ENCODE measurements at places on chromosomes 16 and 17. TPM values are rescaled to one million over a fixed set of nuclear protein-coding genes. Genes with fewer than 3 reads are reported as not detected.
A peak's percentile ranks its signal among the peaks of the same experiment; 100 is the strongest.

The STRADA gene
- total RNA-seq = 10.6 TPM

DNA sequence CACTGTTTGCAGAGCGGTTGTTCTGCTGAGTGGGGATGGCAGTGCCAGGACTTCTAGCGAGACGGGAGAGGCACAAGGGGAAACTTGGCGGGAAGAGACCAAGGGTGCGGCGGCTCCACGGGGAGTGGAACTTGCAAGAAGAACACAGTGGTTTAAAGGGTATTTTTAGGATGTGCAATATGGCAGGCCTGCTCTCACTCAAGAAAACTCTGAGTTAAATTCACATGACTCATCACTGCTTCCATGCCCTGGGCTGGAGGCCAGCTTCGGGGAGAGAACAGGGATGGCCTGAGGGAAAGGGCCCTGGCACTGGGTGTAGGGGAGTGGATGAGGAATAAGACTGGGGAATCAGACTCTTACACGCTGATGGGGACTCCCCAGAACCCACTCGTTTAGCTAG, 13.3 kb upstream of the CD300LD start:
- peak; percentile 98 for DNase-seq

DNA sequence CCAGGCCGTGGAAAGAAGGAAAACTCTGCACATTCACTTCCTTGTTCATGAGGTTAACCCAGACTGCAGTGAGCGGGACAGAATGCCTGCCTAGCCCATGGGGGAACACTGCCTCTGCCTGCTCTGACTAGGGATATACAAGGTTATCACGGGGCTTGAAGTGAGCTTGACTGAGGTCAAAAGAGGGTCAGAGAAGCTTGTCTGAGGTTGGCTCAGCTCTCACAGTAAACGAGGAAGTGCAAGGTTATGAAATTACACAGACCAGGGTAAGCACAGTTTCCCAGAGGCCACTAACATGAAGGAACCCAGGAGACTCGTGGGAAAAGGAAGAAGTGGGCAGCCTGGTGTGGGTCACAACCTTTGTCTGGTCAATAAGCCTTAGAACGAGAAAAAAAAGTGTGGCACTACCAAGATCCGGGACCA, 28.7 kb downstream of the HIC1 start:
- DNase-seq = peak; percentile 91

The TXNL4B gene
- total RNA-seq = 5.8 TPM

The BAHCC1 gene
- total RNA-seq = 3.6 TPM
